Liver (tissue), 10 donors: ENCODE measurements at places on chromosomes 12 and 14.

- no peaks in the 10 kb centered on the region for H3K36me3 ChIP-seq
- H3K4me1 ChIP-seq = no peaks in the 10 kb centered on the region
- peaks cover 1% of the 10 kb centered on the region for H3K27me3 ChIP-seq
These were observed 218.8 kb upstream of the TMPO start for GRCh38 chr12:98296462-98297079.

DNA sequence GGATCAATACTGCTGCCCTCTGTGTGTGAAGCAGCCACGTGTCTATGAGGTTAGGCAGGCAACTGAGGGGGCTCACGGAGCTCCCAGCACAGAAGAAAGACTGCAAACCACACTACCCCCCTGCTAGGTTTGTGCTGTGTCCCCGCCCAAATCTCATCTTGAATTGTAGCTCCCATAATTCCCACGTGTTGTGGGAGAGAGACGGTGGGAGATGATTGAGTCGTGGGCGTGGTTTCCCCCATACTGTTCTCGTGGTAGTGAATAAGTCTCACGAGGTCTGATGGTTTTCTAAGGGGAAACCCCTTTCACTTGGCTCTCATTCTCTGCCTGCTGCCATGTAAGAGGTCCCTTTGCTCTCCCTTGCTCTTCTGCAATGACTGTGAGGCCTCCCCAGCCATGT, 68.6 kb downstream of the ACTN1 start:
- H3K27me3 ChIP-seq = no peaks in the 10 kb centered on the region
- DNase-seq = no peak
- peaks cover 14% of the 10 kb centered on the region for H3K36me3 ChIP-seq
- no peak overlapping the region for H3K4me3 ChIP-seq
- no peak overlapping the region for H3K27ac ChIP-seq

- H3K36me3 ChIP-seq = no peaks in the 10 kb centered on the region
- no peak overlapping the region for H3K27ac ChIP-seq
- no peaks in the 10 kb centered on the region for H3K4me1 ChIP-seq
These were observed 551.2 kb upstream of the SEL1L start for GRCh38 chr14:82084813-82085212.

GRCh38 chr14:54908190-54908589, 5.6 kb upstream of the GCH1 start:
- no peaks in the 10 kb centered on the region for H3K27me3 ChIP-seq
- DNase-seq = no peak
- H3K4me3 ChIP-seq = no peak overlapping the region
- no peaks in the 10 kb centered on the region for H3K36me3 ChIP-seq
- no peak overlapping the region for H3K27ac ChIP-seq

GRCh38 chr12:105228494-105228893, 7.5 kb downstream of the APPL2 start:
- H3K27ac ChIP-seq = no peak overlapping the region
- DNase-seq = no peak
- H3K4me1 ChIP-seq = no peaks in the 10 kb centered on the region

DNA sequence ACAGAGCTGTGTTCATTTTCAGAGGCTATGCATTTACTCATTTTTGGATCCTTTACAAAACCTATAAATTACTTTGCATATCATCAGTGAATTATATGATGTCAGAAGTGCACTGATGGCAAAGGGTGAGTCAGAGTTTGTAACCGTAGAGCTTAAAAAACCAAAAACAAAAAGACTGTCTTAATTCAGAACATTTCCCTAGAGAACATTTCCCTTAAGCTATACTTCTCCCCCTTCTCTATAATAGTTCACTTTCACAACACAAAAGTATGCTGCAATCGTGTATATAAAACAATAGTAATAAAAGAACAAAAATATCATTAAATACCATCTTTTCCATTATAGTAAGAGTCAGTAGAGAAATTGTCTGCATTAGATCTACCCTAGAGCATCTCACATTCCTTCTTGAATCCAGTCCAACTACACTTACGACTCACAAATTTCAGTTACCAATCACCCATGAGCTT, 934.9 kb downstream of the LRFN5 start:
- H3K4me3 ChIP-seq = no peak overlapping the region
- DNase-seq = no peak
- no peaks in the 10 kb centered on the region for H3K4me1 ChIP-seq
- H3K36me3 ChIP-seq = no peaks in the 10 kb centered on the region
- H3K27me3 ChIP-seq = no peaks in the 10 kb centered on the region

GRCh38 chr14:100688598-100689461, 37.9 kb upstream of the DLK1 start:
- no peak overlapping the region for H3K4me3 ChIP-seq
- H3K36me3 ChIP-seq = no peaks in the 10 kb centered on the region
- H3K27me3 ChIP-seq = no peaks in the 10 kb centered on the region
- no peak for DNase-seq
- peaks cover 4% of the 10 kb centered on the region for H3K4me1 ChIP-seq
- no peak overlapping the region for H3K27ac ChIP-seq

- H3K4me1 ChIP-seq = no peaks in the 10 kb centered on the region
- no peak overlapping the region for H3K4me3 ChIP-seq
- no peak for DNase-seq
- H3K27me3 ChIP-seq = no peaks in the 10 kb centered on the region
- H3K36me3 ChIP-seq = no peaks in the 10 kb centered on the region
- H3K27ac ChIP-seq = no peak overlapping the region
These were observed 32.8 kb upstream of the NEDD1 start for GRCh38 chr12:96874211-96874610.

- H3K27ac ChIP-seq = peak within 1 kb of the TSS; percentile 15
- peak; percentile 78 for DNase-seq
- H3K27me3 ChIP-seq = no peaks in the 10 kb centered on the region
- peak within 1 kb of the TSS; percentile 49 for H3K4me3 ChIP-seq
- peaks cover 4% of the 10 kb centered on the region for H3K4me1 ChIP-seq
These were observed at the start of gene PLEK2 for GRCh38 chr14:67411820-67412421. Gene PLEK2 (minus strand): TSS chr14:67412165. CDS start chr14:67412059, 106 bp downstream.

GRCh38 chr12:81339071-81339470, 261.2 kb downstream of the ACSS3 start:
- H3K4me1 ChIP-seq = no peaks in the 10 kb centered on the region
- DNase-seq = no peak
- H3K36me3 ChIP-seq = no peaks in the 10 kb centered on the region
- H3K27ac ChIP-seq = no peak overlapping the region
- no peaks in the 10 kb centered on the region for H3K27me3 ChIP-seq
- H3K4me3 ChIP-seq = no peak overlapping the region

DNA sequence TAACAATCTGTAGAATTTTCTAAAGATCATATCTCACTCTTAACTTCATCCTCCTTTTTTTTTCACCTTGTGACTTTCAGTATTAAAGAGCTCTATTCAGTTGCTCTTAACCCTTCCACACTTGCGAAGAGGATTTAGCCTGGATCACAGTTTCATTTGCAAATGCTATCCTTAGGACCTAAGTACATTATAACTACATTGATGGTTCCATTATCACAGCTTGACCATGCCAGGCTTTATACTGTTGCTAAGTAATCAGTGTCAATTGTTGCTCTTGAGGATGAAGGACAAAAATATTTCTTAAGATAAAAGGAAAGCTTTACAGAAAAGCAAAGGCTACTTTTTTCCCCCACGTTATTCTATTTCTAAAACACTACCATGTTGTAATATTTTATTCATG, 122.2 kb downstream of the PDZRN4 start:
- H3K36me3 ChIP-seq = no peaks in the 10 kb centered on the region
- H3K4me3 ChIP-seq = no peak overlapping the region
- no peak for DNase-seq
- no peak overlapping the region for H3K27ac ChIP-seq

DNA sequence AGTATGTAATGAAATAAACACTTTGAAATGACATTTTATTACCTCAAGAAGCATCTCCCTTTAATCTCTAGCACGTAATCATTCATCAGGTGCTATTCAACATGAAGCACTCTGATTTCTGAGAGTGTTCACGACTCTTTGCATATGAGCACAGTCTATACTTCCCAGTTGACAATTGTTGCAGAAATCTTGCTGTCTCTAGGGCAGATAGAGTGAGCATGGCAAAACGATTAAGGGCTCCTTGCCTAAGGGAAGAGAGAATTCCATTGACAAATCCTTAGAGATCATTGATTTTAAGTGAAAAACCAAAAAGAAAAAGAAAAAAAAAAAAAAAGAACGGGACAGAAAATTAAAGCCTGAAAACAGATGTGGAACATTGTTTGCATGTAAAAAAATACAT, 107.6 kb downstream of the C12orf50 start:
- H3K4me1 ChIP-seq = no peaks in the 10 kb centered on the region
- H3K27ac ChIP-seq = no peak overlapping the region
- no peaks in the 10 kb centered on the region for H3K27me3 ChIP-seq
- DNase-seq = no peak
- no peak overlapping the region for H3K4me3 ChIP-seq

- H3K27me3 ChIP-seq = no peaks in the 10 kb centered on the region
- DNase-seq = no peak
- H3K4me3 ChIP-seq = no peak overlapping the region
- peak overlapping the region; percentile 50 for H3K27ac ChIP-seq
- H3K4me1 ChIP-seq = peaks cover 11% of the 10 kb centered on the region
- H3K36me3 ChIP-seq = no peaks in the 10 kb centered on the region
These were observed 183.4 kb downstream of the ESR2 start for GRCh38 chr14:64110802-64111201.

DNA sequence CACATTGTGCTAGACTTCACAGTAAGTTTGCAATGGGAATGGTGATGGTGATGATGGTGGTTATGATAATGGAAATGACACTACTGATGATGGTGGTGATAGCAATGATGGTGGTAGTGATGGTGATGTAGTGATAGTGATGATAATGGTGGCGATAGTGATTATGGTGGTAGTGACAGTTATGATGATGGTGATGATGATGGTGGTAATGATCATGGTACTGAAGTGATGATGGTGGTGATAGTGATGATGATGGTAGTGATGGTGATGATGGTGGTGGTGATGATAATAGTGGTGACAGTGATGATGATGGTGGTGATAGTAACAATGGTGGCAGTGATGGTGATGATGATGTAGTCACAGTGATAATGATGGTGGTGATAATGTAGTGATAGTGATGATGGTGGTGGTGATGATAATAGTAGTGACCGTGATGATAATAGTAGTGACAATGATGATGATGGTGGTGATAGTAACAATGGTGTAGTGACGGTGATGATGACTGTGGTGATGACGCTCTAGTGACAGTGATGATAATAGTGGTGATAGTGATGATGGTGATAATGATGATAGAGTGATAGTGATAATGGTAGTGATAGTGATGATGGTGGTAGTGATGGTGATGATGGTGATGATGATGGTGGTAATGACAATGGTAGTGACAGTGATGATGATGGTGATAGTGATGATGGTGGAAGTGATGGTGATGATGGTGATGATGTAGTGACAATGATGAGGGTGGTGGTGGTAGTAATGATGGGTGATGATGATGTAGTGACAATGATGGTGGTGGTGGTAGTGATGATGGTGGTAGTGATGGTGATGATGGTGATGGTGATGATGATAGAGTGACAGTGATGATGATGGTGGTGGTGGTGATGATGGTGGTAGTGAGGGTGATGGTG, 222.9 kb upstream of the PWP1 start:
- no peak overlapping the region for H3K27ac ChIP-seq
- H3K4me3 ChIP-seq = no peak overlapping the region
- DNase-seq = no peak
- no peaks in the 10 kb centered on the region for H3K36me3 ChIP-seq

DNA sequence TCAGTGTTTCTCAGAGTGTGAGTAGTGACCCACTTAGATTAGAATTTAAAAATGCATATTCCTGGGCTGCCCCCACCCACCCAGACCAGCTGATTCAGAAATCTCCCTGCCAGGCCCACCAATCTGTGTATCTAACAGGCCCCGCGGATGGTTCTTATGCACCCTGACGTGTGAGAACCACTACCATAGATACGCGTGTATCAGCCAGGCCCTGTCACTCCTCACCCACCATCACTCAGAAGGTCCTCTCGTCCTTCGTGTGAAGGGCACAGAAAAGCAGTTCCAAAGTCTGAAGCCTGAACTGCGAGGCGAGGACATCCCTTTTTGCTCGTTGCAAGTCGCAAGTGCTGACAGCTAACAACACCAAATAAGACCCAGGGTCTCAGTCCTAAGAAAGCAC, 72.4 kb downstream of the IFT43 start:
- no peaks in the 10 kb centered on the region for H3K36me3 ChIP-seq
- H3K4me1 ChIP-seq = no peaks in the 10 kb centered on the region
- H3K27me3 ChIP-seq = no peaks in the 10 kb centered on the region
- H3K4me3 ChIP-seq = no peak overlapping the region

GRCh38 chr12:94593822-94594442, 56.4 kb downstream of the TMCC3 start:
- H3K27ac ChIP-seq = no peak overlapping the region
- H3K36me3 ChIP-seq = no peaks in the 10 kb centered on the region
- H3K27me3 ChIP-seq = no peaks in the 10 kb centered on the region
- no peak overlapping the region for H3K4me3 ChIP-seq
- no peak for DNase-seq

DNA sequence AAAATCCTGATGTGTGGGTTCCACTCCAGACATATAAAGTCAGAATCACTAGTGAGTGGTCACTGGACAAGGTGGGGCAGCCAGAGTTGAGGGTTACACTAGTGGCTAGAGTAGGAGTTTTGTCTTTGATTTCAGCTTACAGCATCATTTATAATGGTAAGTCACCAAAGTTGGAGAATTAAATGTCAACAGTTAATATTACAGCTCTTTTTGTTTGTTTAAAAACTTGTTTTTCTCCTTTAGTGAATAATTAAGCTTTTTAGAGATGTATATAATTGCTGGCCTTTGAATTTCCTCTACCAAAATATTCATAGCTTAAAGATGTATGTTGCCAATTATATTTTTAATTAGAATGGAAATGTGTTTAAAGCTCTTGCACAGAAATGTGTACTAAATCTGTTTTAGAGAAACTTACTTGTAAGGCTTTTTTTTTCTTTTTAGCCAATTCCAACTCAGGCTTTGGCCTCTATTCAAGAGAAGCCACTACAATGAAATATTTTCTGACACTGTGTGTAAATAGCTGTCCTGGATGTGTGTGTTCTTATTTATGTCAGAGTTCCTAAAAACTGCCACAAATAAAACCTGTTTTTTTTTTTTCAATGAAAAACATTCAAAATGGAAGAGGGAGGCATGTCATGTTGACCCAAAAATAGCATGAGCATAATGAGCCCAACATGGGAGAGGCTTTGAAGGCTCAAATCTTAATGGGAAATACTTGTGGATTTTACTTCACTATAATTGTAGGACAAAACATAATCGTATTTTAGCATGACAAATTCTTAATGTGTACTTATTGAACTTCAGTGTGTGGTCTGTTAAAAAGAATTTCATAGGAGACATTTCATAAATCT, 92.2 kb downstream of the TBC1D30 start:
- no peak overlapping the region for H3K27ac ChIP-seq
- DNase-seq = no peak
- no peaks in the 10 kb centered on the region for H3K4me1 ChIP-seq
- H3K4me3 ChIP-seq = no peak overlapping the region
- H3K27me3 ChIP-seq = no peaks in the 10 kb centered on the region
